MCF 10A (cell line): ENCODE measurements at places on chromosomes 1 and 21. TPM values are rescaled to one million over a fixed set of nuclear protein-coding genes. Genes with fewer than 3 reads are reported as not detected.

Gene FAM72D
- 11.9 TPM in 2 replicates for total RNA-seq

GRCh38 chr1:41423511-41424191 lies 60.8 kb downstream of the EDN2 start:
- no peaks in the 10 kb centered on the region for H3K27me3 ChIP-seq
- peaks cover 10% of the 10 kb centered on the region for H3K4me1 ChIP-seq
- H3K4me3 ChIP-seq: no peak overlapping the region

- H3K4me3 ChIP-seq: no peak overlapping the region
- no peak for DNase-seq
- no peak overlapping the region for H3K27ac ChIP-seq
- no peaks in the 10 kb centered on the region for H3K36me3 ChIP-seq
- no peaks in the 10 kb centered on the region for H3K27me3 ChIP-seq
- no peaks in the 10 kb centered on the region for H3K4me1 ChIP-seq
Measured at GRCh38 chr1:15207031-15207828, 39.8 kb upstream of the FHAD1 start.

GRCh38 chr1:171220081-171220420 lies 28.2 kb upstream of the FMO1 start:
- peak; percentile 40 for DNase-seq
- peaks cover 61% of the 10 kb centered on the region for H3K4me1 ChIP-seq
- H3K27me3 ChIP-seq: no peaks in the 10 kb centered on the region
- H3K36me3 ChIP-seq: no peaks in the 10 kb centered on the region
- H3K4me3 ChIP-seq: peak overlapping the region; percentile 7

Gene FMO3
- not detected in 2 replicates for total RNA-seq

DNA sequence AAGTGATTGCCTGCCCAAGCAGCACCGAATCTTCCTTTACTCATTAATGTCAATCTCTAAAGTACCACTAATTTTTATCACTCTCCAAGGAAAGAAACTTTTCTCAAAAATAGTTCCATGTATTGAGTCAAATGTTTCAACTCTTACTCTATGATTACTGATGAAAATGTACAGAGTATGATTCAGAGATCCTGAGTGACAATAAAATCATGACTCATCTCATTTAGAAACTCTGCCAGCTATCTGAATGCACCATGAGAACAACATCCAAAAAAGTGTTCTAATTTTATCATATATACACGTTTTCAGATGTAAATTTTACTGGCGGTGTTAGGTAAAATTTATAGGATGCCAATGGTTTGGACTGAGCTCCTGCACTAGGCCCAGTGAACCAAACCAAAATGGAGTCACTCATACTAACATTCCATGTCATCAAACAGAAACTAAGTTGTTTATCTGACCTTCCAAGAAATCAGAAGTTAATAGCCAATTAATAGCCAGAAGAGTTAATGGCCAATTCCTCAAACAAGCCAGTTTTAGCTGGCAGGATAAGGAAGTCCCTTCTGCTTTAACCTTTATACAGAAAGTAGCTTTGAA lies 22.6 kb downstream of the PLPPR5 start:
- H3K4me1 ChIP-seq: peaks cover 9% of the 10 kb centered on the region
- DNase-seq: peak; percentile 62
- no peaks in the 10 kb centered on the region for H3K36me3 ChIP-seq
- peak overlapping the region; percentile 47 for H3K27ac ChIP-seq

- H3K4me1 ChIP-seq: no peaks in the 10 kb centered on the region
- peaks cover 6% of the 10 kb centered on the region for H3K36me3 ChIP-seq
- DNase-seq: no peak
- no peak overlapping the region for H3K27ac ChIP-seq
Measured at GRCh38 chr1:22566161-22566560, 2.9 kb downstream of the EPHA8 start.

- no peaks in the 10 kb centered on the region for H3K36me3 ChIP-seq
- H3K27ac ChIP-seq: no peak overlapping the region
- peaks cover 10% of the 10 kb centered on the region for H3K4me1 ChIP-seq
- H3K4me3 ChIP-seq: no peak overlapping the region
Measured at GRCh38 chr21:41868062-41868710, 11.0 kb downstream of the PRDM15 start.

Gene PPM1J
- total RNA-seq: 0.88 and 1.5 TPM in 2 replicates
